ENCODE measurements at places on chromosomes 11 and 22.
A peak's percentile ranks its signal among the peaks of the same experiment; 100 is the strongest.

DNA sequence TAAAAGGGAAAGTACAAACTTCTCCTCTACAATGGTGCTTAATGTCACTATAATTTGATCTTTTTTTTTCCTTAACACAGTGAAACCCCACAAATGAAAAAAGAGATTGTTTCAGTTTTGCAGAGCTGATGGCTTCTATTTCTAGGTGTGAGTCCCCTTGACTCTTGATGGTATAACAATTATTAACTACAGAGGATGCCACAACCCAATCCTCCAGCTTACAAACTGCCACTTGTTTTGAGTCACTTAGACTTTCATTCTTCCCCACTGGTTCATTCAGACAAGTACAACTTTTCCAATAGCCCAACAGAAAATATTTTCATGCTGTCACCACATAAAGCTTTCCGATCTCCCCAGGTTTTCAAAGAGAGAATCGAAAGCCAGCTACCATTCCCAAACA, 812.2 kb downstream of the LRRC4C start:
- no peak for DNase-seq

DNA sequence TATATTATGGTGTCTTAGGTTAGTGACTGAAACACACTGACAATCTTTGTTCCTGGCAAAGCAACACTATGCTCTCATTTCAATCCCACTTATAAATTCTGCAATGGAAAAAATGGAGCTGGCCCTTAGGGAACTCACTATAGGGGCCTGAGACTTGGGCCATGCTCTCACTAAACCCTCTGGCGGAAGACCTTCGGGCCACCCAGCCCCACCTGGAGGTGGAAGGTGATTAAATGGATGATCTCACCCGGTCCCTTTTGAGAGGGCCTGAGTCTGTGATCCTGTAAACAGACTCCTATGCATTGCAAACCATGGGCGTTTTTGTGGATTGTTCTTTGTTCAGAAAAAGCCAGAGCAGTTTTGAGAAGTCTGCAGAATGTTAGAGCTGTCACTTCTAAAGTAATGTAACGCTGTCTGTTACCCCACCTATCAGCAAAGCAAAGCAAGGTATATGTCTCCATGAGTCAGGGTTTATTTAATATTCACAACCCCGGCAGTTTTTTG, 17.0 kb upstream of the CDON start:
- DNase-seq = no peak

DNA sequence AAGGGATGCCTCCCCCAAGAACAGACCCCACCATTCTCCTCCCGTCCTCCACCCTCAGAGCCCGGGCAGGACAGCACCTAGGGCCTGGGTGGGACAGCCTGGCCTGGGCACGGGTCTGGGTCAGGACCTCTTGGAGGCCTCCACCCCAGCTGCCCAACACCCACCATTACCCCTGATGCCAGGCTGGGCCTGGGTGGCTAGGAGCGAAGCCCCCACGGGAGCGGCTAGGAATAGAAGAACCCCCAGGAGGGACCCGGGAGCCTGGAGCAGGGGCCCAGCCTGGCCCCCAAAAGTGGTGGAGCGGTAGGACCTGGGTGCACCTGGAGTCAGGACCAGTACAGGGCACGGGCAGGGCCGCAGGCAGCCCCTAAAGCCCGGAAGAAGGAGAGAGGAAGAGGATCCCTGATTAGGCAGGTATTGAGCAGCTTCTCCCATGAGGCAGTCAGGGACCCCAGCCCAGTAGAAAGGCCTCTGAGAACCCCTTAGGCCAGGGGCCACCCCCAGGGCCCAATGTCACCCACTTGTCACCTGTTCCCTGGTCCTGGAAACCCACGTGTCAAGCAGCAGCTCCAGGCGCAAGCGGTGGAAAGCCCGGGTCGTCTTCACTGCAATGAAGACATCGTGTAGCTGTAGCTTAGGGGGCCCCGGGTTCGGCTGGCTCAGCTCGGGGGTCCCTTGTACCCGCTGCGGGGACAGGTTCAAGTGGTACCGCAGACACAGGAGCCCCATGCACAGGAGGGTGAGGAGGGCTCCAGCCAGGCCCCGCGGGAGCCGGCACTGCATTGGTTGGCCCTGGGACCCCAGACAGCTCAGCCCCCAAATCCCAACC, 575 bp downstream of the MFNG start:
- no peak for DNase-seq

- DNase-seq = no peak
These were observed 43.9 kb upstream of the LMO2 start for GRCh38 chr11:33935461-33936456.

DNA sequence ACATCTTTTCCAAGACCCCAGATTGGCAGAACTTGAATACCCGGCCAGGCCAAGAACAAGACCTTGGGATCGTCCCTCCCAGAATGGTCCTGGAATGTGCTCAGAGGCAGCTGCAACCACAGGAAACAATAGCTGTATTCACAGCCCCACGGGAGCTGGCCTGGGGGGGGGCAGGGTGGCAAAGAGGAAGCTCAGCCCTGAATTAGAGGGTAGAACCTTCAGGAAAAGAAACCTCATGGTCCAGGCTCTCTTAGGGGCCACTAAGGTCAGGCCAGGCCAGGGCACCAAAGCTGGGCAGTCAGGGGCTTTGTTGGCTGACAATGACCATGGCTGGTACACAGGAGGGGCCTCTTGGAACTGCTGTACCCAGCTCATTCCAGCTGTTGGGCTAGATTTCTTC, 17.3 kb downstream of the RPL27A start:
- no peak for DNase-seq

DNA sequence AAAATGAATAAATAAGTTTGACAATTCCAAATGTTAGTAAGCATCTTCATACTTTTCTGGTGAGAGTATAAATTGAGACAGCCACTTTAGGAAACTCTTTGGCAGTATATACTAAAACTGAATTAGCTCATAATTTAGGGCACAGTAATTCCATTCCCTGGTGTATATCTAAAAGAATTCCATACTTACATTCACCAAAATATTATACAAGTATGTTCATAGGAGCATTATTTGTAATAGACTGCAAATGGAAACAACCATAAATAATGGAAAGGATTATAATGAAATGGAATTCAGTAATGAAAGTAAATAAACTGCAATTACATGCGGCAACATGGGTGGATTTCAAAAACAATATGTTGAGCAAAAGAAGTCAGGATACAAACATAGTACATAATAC, 315.8 kb upstream of the LRRC4C start:
- DNase-seq = no peak

DNA sequence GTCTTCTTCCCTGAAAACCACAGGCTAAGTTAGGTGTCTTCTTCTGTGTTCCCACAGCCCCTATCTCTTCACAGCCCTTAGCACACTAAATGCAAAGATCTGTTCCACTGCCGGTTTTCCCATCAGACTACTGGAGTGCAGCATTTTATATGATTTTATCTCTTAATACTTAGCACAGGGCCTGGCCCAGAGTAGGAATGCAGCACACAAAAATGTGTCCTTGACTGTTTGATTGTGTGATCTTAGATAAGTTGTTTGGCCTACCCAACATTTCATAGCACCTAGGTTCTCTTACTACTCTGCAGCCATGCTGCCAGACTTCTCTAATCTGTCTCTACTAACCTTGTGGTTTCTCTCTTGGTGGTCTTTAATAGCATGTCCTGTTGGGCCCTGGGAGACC, 54.1 kb upstream of the RRM1 start:
- no peak for DNase-seq

- DNase-seq = no peak
These were observed 306.8 kb downstream of the CNTN5 start for GRCh38 chr11:99327527-99327926.

- DNase-seq = peak; percentile 17
These were observed 54.8 kb upstream of the CAPRIN1 start for GRCh38 chr11:33996498-33997454.

DNA sequence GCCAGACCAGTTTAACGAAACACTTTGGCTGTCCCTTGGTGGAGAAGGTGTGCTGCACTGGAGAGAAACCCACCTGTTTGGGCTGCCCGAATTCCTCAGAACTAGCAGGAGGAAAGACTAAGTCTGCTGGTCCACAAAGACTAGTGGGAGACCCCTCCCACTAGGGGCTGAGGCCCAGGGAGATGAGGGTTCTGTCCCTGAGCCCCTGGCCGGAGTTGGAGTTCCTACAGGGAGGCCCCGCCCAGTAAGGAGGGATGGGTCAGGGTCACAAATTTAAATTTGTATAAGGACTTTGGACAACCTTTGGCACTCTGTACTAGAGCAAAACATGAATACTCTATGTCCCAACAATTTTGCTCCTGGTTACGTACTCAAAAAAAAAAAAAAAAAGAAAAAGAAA, 200.8 kb upstream of the C11orf87 start:
- no peak for DNase-seq

GRCh38 chr11:134370526-134371435, 39.0 kb downstream of the GLB1L2 start:
- DNase-seq = no peak

- DNase-seq = no peak
These were observed 6.5 kb downstream of the TKFC start for GRCh38 chr11:61339490-61339878.

DNA sequence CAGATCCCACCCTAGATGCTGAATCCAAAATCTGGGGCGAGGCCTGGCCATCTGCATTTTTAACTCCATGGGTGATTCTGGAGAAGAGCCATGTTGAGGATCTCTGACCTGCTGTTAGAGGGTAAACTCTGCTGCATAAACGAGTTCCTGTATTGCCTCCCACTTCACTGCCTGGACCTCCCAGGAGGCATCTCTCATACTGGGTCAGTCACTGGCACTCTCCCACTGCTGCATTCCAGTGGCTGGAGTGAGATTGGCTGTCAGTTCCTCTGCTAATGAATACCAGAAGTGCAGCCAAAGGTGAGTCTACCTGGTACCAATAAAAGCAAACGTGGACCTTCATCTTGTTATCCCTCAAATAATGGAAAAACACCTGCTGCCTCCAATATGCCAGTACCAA, 10.3 kb downstream of the POLDIP3 start:
- no peak for DNase-seq

GRCh38 chr22:36036167-36036624, 7.6 kb upstream of the RBFOX2 start:
- no peak for DNase-seq

GRCh38 chr11:13384908-13385640, 77.9 kb downstream of the BTBD10 start:
- DNase-seq = peak; percentile 15

DNA sequence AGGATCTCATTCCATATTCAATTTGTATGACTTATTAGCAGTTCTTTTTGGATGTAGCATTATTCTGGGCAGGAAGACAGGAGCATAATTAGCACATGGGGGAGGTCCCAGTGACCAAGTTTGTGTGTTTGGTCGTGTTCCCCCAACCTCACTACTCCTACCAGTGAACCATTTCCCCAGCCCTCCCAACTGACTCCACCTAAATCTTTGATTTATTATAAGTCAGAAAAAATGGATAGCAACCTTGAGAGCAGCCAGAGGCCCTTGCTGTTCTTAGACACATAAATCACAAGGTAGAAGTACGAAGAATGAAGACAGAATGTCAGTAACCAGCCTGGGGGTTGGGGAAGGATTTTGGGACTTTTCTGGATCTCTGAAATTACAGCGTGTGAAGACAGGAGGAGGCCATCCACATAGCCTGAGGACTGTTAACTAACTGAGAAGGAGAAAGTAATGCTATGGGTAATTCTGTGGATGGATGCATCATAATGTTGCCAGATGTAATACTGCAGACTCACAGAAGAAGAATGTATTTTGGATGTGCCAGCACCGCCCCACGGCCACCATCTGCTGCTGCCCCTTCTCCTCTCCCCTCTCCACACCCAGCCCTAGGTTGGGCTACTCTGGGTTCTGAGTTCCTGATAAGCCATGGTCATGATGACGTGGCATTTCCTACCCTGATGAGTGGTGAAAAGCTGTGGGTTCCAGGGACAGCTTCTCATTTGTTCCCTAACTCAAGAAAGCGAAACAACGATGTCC, 124.3 kb upstream of the TTC12 start:
- DNase-seq = peak; percentile 88

- peak; percentile 78 for DNase-seq
These were observed 83.9 kb upstream of the SNX19 start for GRCh38 chr11:130999992-131000770.

DNA sequence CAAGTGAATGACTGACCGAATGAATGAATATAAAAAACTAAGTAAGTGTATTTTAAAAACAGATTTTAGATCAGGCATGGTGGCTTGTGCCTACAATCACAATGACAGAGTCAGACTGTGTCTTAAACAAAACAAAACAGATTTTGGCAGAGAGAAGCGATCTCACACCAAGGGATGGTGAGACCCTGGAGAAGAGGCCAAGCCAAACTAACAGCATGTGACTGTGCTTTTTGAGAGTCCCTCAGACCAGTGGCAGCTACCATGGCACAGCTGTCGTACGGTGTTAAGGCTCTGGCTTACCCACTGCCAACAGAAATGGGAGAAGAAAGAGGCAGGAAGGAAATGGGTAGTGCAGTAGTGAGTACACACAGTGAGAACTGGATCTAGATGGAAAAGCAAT, 60.6 kb downstream of the SGSM3 start:
- DNase-seq = no peak

- no peak for DNase-seq
These were observed 253.1 kb upstream of the B3GAT1 start for GRCh38 chr11:134665188-134665535.
